Naive thymus-derived CD8-positive, alpha-beta T cell (primary cell): ENCODE measurements at places on chromosomes 1 and 21.

GRCh38 chr1:214967865-214968575 lies 114.5 kb upstream of the KCNK2 start:
- no peak for DNase-seq

DNA sequence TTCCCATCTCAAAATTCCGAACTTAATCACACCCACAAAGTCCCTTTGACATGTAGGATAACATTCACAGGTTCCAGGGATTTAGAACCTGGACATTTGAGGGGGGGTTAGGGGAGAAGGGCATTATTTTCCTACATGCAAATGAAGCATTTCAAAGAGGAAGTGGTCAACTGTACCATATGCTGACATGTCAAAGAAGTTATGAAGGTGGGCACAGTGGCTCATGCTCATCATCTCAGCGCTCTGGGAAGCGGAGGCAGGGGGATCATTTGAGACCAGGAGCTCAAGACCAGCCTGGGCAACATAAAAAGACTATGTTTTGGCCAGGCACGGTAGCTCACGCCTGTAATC lies 35.7 kb downstream of the PTP4A2 start:
- no peak for DNase-seq

DNA sequence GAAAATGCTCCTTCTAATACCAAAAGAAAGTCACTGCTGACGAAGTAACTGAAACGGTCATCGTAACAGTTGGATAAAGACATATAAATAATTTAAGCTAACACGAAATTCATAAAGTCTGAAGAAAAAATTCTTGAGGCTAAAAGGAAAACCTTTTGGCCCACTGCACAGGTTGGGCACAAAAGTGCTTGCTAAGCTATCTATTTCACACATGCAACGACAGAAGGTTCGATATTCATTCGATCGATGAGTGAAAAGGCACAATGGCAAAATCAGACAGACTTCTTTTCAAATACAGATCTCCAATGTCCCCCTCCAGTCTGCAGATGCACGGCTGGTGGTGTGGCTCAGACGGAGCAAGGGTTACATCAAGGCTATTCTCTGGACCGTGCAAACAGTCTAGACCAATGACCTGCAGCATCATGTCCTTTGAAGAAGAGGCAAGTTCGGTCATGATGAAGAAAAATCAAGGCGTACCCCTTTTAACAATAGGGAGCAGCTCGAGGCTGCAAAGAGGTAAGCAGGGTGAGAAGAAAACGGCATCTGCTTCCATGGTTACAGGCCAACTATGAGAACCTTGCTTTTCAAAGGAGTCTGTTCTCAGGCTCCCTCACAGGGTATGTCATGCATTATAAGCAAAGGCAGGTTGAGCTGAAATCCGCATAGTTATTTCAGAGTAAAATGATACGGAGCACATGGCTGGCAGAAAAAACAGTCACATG lies 579.6 kb downstream of the USP25 start:
- no peak for DNase-seq

DNA sequence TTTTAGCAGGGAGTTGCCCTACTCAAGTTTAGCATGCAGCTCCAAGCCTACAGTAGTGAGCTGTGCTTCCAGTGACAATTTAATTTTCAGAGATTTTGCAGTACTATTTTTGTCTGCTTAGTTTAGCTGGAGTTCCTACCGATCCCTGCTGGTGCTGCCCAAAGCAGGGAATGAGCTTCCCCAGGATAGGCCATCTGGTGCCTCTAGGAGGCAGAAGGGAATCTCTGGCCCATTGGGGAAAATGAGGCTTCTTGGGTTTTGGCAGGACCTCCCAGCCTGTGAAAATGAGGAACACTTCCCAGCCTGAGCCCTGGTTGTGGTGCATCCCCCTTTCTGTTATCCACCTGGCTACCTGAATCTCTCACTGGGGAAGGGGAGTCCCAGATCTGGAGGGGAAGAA lies 149.2 kb downstream of the RASAL2 start:
- no peak for DNase-seq

DNA sequence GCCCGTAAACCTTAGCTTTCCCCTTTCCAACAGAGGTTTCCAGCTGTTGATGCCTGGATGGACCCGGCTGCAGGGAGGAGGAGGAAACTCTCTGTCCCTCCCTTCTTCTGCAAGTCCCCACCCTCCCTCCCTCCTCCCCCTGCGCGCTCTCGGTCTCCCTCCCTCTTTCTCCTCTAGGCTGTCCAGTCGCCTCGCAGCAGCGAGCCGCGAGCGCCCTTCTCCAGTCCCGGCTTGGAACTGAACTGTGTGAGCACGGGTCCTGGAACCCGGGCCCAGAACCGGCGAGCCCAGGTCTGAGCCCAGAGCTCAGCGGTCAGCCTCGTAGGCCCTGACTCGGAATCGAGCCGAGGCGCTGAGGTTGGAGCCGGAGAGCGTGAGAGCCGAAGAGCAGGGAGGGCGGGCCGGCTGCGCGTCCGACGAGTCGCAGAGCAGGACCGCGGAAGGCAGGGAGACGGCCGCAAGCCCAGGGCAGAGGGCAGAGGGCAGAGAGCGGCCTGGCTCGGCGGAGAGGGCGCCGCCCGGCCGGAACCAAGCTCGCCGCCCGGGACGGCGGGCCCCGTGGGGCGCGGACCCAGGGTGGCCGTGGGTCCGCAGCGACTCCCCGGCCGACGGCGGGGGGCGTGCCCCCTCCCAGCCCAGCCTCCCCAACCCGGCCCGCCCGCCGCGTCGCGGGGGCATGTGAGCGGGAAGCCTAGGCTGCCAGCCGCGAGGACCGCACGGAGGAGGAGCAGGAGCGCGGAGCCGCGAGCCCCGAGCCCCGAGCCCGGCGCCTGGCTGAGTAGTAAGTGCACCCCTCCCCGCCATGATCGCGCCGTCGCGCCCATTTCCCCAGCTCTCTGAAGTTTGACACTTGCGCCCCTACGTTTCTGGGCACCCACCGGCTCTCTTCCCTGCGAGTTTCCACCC lies at the start of gene SOX13:
Gene SOX13, plus strand, starts transcription at position 185 of the 906 bp plus-strand sequence. CDS start 39,801 bp downstream, outside the sequence.
- DNase-seq = no peak

GRCh38 chr1:170273291-170274130 lies 127.8 kb downstream of the NTMT2 start:
- DNase-seq = no peak
